Dorsolateral prefrontal cortex (tissue), 122 donors: ENCODE measurements at places on chromosomes 1 and 21.

- DNase-seq, result no peak
Measured at GRCh38 chr1:156198831-156199349, 5.0 kb downstream of the SLC25A44 start.

DNA sequence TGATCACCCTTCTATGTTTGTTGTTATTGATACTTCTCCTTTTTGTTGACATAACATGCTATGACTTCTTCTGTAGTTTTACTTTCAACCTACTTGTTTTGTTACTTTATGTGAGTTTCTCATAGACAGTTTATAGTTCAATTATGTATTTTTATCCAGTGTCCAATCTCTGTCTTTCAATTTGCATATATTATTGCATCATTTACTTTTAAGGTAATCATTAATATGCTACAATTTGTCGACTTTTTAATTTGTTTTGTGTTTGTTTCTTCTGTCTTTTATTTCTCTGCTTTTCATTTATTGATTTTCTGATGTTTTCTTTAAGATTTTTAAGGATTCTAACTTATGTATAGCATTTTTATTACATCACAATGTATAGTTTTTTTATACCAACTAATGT, 10.3 kb downstream of the OR13G1 start:
- DNase-seq, result no peak

DNA sequence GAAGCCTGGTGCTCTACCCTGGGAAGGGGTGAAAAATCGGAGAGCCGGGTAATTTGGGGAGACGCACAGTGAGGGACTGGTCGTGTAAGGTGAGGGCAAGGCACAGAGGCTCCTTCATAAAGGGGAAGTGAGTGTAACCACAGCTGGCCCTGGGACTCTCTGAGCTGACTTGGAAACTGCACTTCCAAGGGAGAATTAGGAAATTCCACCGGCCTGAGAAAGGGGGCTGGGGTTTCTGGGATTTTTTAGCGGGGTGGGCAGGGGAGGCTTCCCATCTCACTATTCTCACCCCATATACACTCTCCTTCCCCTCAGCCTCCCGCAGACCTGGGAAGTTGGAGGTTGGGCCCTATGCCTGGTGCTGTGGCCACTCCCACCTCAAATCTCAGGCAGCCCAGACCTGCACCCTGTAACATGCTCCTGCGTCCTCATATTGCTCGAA, 88.3 kb upstream of the IPO9 start:
- no peak for DNase-seq

DNA sequence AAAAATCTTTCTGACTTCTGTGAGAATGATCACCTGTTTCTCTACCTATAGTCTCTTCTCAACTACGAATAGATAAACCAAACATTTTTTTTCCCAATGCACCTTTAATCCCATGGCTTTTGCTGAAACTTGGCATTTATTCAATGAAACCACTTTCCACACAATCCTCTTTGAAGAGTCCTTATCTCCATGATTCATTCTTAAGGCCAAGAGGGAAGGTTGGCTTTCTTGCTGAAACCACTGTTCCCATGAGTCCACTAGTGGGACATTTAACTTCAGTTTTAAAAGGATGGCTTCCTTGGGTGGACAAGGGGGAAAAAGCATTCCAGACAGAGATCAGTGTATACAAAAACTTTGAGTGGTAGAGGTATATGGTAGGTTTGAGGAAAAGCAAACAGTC, 73.6 kb downstream of the CRB1 start:
- no peak for DNase-seq

DNA sequence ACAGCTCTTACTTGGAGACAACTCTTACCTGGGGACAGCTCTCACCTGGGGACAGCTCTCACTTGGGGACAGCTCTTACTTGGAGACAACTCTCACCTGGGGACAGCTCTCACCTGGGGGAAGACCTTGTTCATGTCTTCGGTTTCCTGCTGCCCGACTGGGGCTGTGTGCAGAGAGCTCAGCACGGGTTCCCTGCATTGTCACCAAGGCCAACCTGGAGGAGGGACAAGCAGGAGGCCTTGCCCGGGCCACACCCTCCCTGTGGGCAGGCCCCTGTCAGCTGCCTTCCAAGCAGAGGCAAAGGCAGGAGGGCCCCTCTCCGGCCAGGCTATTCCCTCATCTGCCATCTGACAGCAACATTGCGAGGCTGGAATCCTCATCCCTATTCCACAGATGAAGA, at the start of gene LDLRAD1:
Gene LDLRAD1, minus strand, starts transcription at position 208 of the 400 bp plus-strand sequence. Its CDS starts 74 bp downstream, at position 134.
- DNase-seq, result no peak

- no peak for DNase-seq
Measured at GRCh38 chr1:41918450-41919043, at the start of gene HIVEP3. Gene HIVEP3 (minus strand): TSS chr1:41918922.

- no peak for DNase-seq
Measured at GRCh38 chr1:14578156-14578555, 20.3 kb upstream of the KAZN start.

DNA sequence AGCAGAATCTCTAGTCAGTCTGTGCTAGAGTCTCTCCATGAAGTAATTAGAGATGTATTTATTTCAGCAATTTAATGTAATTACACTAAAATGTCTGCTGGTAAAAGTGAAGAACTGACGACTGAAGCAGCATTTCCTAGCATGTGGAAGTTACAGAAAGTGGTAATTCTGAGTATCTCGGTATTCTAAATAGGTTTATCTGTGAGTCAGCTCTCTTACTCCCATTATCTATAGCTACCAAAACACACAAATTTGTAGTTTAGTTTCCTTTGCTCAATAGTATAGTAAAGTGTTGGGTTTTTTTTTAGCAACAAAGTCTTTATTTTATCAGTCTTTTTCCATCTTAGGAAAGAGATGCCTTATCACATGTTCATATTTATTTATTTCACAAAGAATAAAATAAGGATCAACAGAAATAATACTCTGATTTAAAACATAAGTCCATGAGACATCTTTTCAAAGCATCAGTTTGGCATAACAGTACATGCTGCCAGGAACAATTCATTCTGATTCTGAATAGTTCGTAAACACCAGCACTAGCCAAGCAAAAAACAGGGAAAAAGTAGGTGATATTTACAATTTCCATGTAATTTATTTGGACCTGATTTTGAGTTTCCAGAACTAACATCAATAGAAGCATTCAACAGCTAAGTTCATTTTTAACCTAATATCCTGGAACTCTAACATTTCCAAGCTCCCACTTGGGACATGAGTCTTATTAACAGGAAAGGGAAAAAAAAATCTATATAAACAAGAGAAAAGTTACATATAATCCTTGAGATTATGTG, 76.3 kb downstream of the KCNT2 start:
- no peak for DNase-seq
